ENCODE measurements at places on chromosomes 3 and 15.

DNA sequence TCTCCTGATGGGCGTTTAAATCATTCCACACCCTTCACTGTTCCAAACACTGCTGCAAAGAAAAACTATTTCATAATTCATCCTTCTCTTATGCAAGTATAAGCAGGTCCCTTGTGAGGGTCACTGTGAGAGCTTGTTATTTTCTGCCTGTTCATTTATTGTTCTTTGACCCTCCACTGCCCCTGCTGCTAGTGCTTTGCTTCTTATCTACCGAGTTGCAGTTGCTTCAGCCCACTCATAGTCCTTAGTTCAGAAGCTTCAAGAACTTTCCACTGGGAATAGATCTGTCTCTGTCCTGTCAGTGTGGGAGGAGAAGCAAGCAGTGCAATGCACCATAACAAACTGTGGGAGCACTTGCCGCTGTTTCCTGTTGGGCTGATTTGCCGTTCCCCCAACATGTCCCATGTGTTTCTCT is 39.8 kb downstream of the RIOX2 start:
- DNase-seq, result no peak

DNA sequence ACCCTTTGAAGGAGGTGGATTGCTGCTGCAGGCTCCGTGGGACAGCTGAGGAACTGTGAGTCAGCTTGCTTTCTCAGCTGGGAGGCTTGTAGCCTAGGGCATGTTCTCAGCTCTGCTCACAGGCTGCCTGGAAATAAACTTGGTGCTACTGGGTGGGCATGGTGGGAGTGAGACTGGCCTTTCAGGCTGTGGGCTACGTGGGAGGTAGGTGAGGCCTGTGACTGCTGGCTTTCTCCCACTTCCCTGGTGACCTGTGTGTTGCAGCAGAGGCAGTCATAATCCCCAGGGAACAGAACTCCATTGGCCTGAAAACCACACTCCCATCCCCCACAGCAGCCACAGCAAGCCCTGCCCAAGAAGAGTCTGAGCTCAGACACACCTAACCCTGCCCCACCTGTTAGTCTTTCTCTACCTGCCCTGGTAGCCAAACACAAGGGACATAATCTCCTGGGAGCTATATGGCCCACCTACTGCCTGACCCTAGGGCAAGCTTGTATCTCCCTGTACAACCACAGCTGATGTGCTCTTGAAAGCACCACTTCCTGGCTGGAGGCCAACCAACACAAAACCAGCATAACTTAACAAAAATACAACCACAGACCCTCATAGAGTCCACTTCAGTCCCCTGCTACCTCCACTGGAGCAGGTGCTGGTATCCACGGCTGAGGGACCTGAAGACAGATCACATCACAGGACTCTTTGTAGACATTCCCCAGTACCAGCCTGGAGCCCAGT is 236.5 kb downstream of the SQOR start:
- DNase-seq, result no peak

GRCh38 chr3:146033950-146034349 is 127.0 kb downstream of the PLOD2 start:
- DNase-seq, result no peak

GRCh38 chr3:197336348-197336747 is 37.9 kb upstream of the DLG1 start:
- no peak for DNase-seq

GRCh38 chr3:2599471-2599870 is 500.8 kb downstream of the CNTN4 start:
- no peak for DNase-seq

DNA sequence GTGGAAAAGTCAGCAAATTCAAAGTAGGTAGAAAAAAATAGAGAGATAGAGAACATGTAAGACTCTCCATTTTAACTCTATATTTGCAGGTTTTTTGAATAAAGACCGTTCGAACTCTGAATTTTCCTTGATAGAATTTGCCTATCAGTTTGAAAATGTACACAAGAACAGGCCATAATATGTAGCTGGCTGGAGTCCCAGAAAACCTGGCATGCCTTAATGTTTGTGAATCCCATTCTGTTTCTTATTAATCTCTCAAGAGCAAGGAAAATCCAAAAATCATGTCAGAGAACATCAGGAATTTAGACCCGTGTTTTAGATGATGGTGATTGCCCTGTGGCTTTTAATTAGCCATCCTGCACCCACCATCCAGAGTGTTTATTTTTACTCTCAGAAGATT is 7.2 kb upstream of the CFAP161 start:
- DNase-seq, result no peak

GRCh38 chr15:75069301-75069925 is 46.0 kb downstream of the PPCDC start:
- DNase-seq, result no peak

GRCh38 chr3:58585994-58586393 is 8.8 kb upstream of the FAM107A start:
- DNase-seq, result no peak

GRCh38 chr3:175267121-175267531 is 408.0 kb downstream of the NAALADL2 start:
- DNase-seq, result no peak

GRCh38 chr3:108131475-108132134 is 40.8 kb upstream of the CD47 start:
- no peak for DNase-seq

DNA sequence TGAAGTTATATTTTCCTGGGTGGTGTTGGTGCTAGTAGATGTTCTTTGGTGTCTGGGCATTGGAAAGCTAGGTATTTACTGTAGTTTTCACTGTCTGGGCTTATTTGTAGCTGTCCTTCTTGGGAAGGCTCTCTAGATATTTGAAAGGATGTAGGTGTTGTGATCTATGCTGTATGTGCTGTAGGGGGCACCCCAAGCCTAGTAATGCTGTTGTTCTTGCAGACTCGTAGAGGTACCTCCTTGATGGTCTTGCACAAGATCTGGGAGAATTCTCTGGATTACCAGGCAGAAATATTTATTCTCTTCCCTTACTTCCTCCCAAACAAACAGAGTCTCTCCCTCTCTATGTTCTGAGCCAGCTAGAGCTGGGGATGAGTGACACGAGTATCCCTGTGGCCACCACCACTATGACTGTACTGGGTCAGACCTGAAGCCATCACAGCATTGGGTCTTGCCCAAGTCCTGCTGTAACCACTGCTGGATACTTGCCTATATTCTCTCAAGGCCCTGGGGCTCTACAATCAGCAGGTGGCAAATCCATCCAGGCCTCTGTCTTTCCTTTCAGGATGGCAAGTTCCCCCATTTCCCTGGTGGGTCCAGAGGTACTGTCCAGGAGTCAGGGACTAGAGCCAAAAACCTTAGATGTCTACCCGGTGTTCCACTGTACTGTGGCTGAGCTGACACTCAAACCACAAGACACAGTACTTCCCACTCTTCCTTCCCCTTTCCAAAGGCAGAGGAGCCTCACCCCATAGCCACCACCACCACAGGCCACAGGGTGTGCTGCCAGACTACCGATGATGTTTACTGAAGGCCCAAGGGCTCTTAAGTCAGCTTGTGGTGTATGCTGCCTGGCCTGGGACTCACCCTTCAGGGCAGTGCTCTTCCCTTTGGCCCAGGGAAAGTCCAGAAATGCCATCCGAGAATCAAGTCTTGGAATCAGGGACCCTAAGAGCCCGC is 195.2 kb upstream of the DPPA4 start:
- peak; percentile 8 for DNase-seq

- no peak for DNase-seq
Observed at GRCh38 chr3:71317749-71318457, 265.6 kb downstream of the FOXP1 start.

GRCh38 chr3:56962206-56962605 is 98.3 kb upstream of the SPATA12 start:
- DNase-seq, result no peak

DNA sequence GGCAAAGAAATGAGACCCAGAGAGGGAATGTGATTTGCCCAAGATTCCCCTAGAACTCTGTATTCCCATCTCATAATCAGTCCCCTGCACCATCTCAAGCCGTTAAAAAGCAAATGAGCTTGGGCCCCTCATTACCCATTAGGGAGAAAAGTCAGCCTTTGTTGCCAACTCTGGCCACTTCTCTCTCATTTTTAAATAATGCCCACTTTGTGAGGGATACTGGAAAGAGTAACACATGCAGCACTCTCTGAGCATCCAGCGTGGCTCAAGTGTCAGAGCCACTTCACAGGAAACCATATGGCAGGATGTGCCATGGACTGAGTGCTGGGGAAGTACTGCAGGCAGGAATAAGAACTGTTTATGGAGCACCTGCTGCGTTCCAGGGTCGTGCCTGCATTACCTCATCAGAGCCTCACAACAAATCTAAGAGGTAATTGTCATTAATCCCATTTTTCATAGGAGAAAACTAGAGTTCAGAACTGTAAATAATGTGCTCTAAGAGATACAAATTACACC is 49.8 kb upstream of the SLC6A1 start:
- no peak for DNase-seq

- DNase-seq, result peak; percentile 34
Observed at GRCh38 chr3:51389423-51390183, 1.5 kb upstream of the RBM15B start.

GRCh38 chr3:188518416-188518815 is 364.5 kb downstream of the LPP start:
- no peak for DNase-seq

GRCh38 chr3:99666201-99666600 is 27.8 kb downstream of the COL8A1 start:
- no peak for DNase-seq

- DNase-seq, result no peak
Observed at GRCh38 chr3:160480931-160481330, 31.3 kb upstream of the TRIM59 start.

DNA sequence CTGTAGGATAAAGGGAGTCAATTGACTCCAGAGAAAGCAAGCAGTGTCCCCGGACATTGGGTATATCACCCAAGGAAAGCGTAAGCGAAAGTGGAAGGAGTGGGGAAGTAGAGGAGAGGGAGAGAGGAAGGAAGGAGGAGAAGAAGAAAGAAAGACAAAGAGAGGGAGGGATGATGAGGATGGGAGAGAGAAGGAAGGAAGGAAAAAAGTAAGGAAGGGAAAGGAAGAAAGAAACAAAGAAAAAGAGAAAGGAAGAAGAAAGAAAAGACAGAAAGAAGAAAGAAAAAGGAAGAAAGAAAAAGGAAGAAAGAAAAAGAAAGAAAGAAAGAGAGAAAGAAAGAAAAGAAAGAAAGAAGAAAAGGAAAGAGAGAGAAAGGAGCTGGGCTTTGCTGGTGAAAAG is 839 bp downstream of the DNASE1L3 start:
- no peak for DNase-seq

DNA sequence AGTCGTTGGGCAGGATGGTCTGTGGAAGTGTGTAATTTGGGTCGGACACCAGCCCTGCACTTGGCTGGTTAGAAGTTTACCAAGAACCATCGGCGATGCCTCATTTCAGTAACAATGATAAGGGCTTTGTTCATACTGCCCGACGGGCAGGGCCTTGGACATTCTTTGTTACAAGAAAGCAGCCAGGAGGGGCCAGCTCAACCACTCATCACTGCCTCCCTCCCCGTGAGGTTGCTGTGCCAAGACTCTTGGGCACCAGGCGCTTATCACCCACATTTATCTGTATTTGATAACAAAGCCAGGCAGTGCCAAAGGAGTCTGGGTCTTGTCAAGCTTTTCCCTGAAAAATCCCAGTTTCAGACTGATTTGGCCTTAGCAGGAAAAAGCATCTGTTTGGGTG is 235.0 kb downstream of the ADAMTS17 start:
- DNase-seq, result no peak

DNA sequence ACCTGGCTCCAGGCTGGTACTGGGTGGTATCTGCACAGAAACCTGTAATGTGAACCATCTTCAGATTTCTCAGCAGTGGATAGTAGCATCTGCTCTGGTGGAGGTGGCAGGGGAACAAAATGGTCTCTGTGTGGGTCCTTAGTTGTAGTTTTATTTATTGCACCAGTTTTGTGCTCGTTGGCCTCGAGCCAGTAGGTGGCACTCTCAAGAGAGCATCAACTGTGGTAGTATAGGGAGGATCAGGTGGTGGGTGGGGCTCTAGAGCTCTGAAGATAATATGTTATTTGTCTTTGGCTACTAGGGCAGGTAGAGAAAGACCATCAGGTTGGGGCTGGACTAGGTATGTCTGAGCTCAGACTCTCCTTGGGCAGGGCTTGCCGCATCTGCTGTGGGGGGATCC is 254.0 kb upstream of the GPR149 start:
- no peak for DNase-seq

DNA sequence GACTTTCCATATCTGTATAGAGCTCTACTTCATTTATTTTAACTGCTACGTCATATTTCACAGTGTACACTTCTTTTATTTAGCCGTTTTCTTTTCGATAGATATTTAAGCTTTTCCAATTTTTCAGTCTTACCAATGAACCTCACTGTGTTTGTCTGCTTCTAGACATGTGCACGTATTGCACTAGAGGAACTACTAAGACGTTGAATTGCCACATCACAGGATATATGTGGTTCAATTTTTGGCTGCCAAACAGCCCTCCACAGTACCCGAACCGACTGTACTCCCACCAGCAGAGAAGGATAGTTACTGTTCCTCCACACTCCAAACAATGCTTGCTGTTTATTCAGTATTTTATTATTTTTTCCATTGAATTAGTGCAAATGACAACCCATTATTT is 2.0 kb downstream of the NR1I2 start:
- no peak for DNase-seq

DNA sequence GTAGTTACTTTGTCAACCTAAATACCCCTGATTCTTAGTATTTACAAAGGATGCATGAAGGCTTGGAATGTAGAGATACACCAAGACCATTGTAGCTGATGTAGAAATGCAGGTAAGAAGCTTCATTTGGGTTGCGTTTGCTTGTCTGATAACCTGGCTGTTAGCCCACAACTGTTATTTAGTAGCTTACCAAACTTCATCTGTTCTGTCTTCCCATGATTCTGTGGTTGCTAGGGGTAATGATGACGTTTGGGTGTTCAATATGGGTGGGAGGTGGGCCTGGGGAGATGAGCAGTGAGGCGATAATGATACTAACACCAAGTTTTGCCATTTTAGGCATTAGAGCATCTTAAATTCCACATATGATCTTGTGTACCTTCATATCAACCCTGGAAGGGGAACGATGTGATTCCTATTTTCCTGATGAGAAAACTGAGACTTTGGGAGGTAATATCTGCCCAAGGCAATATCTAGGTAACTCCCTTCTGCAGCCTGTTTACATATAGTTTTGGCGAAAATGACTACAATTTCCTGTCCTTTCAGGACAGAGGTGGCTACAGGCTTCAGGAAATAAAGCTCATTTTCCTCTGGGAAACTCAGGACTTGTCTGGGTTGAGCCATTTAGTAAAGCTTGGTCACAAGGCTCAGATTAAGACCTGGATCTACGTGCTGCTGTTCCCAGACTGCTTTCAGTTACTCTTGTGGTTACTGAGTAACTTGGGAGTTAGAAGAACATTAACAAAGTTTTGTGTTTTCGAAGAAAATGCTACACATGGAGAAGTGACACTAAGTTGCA is 26.8 kb downstream of the FNDC3B start:
- no peak for DNase-seq

Measured in stimulated activated CD4-positive, alpha-beta T cell treated with anti-CD3 and anti-CD28 coated beads, Interleukin-4, amount 100 ng/mL, for 48 hours (primary cell).